ENCODE measurements at places on chromosomes 4 and X.

- DNase-seq, result no peak
- no peaks in the 10 kb centered on the region for H3K4me1 ChIP-seq
- no peak overlapping the region for H3K4me3 ChIP-seq
- H3K36me3 ChIP-seq, result no peaks in the 10 kb centered on the region
- H3K27me3 ChIP-seq, result no peaks in the 10 kb centered on the region
Measured at GRCh38 chrX:3425031-3425430, 78.6 kb upstream of the MXRA5 start.

DNA sequence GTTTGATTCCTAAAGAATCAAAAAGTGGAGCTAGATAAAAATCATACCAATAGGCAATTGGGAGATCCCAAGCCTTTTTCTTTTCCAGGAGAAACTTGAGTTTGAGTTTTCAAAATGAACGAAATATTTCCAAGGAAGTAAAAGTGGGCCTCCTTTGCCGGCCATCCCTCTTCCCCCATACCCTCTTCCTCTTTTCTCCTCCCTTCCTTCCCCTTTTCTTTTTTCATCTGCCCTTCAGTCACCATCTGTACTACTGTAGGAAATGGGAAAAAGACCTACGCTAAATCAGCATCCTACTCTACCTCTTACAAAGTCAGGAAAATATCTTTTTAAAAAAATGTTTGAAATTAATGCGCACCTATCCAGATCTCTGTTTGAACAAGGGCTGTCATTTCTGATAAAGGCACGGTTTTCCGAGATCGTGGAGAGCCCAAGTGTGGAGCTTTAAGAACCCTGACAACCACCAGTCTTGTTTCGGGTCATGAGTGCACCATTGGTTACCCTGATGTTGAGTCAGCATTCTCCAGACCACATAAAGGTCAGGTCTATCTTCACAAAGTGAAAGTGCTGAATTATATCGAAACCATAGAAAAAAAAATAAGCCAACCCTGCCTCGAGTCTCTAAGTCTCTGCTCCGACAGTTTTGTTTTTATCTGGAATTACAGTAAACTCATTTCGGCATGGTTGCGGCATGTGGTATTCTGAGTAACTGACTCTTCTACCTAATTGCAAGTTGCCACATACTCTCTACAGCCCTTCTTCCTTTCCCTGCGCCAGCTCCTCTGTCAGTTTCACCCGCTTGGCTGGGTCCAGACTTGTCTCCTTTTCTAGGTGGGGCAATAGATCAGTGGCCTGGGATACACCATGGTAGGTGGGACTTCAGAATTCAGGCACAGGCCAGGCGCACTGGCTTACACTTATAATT lies 140.2 kb upstream of the KLF3 start:
- peaks cover 23% of the 10 kb centered on the region for H3K4me1 ChIP-seq
- peak; percentile 48 for DNase-seq
- peaks cover 32% of the 10 kb centered on the region for H3K27me3 ChIP-seq
- peak overlapping the region; percentile 19 for H3K4me3 ChIP-seq

DNA sequence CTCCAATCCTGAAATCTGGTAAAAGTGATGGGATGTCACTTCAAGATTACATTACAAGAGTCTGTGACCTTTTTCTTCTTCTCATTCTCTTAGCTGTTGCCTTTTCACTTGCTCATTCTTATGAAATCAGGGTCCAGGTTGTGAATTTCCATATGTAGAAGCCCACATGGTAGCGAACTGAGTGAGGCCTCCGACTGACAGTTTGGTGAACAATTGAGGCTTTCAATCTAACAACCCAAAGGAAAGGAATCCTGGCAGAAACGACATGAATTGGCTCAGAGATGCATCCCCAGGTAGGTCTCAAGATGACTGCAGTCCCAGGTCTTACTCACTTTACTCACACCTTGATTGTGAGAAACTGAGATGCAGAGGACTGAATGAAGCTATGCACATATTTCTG lies 203.4 kb upstream of the FAT4 start:
- H3K27ac ChIP-seq, result no peak overlapping the region
- no peaks in the 10 kb centered on the region for H3K27me3 ChIP-seq
- no peak for DNase-seq
- no peaks in the 10 kb centered on the region for H3K4me1 ChIP-seq
- H3K4me3 ChIP-seq, result no peak overlapping the region
- H3K36me3 ChIP-seq, result no peaks in the 10 kb centered on the region

GRCh38 chrX:8084006-8084405 lies 87.1 kb downstream of the VCX2 start:
- no peaks in the 10 kb centered on the region for H3K4me1 ChIP-seq
- no peak overlapping the region for H3K4me3 ChIP-seq
- no peaks in the 10 kb centered on the region for H3K36me3 ChIP-seq
- no peak overlapping the region for H3K27ac ChIP-seq
- no peak for DNase-seq

DNA sequence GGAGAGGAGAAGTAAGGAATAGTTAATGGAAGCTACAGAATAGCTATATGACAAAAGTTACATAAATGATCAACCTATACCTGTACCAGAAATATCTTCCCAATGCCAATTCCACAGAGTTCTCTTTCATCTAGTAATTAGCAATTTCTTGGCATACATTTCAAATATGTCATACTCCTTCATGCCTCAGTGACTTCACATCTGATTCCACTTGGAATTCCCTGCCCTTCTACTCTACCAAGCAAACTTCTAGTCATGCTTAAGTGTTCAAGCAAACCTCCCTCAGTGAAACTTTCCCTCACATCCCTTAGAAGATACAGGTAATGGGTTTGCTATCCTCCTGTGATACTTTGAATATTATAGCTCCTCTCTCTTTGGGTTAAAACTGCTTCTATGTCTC lies 127.1 kb downstream of the KLHL13 start:
- H3K27me3 ChIP-seq, result no peaks in the 10 kb centered on the region
- H3K36me3 ChIP-seq, result no peaks in the 10 kb centered on the region
- no peak overlapping the region for H3K4me3 ChIP-seq

DNA sequence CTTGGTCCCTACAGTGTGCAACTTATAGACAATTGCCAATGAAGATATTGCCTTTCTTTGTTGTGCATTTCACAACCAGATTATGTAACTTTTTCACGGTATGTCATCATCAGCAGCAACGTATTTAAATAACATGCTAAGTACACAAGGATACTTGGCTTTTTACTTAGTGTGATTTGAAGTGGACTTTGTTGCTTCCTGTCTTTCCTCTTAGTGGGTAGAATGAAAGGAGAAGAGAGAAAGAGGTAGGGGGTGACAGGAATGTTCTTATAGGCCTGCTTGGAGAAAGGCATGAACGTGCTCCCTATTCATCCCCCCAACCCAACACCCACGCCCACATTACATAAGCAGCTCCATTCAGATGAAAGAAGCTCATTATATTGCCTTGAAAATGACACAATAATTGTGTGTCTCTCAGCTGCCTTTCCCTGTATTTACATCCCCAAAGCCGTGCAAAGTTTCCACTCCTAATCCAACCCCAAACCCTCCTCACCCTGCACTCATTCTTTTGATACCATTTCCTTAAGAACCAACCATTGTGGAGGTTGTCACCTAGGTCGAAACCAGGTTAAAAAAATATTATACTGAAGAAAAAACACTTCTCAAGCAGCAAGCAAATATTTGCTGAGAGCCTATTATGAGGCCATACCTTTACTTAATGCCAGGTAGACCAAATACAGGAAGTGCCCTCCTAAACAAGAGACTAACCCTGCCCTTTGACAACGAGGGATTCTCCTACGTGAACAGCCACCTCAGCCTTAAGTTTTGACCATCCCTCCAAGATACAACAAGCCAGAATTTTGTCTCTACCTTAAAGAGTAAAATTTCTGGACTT lies 25.2 kb upstream of the GK start:
- H3K4me1 ChIP-seq, result no peaks in the 10 kb centered on the region
- no peak overlapping the region for H3K27ac ChIP-seq
